Smooth muscle cell of the umbilical artery (primary cell): ENCODE measurements at places on chromosomes 12 and 14. TPM values are rescaled to one million over a fixed set of nuclear protein-coding genes. Genes with fewer than 3 reads are reported as not detected.

Gene TSPAN11
- under 0.01 and 0.69 TPM in 2 replicates for total RNA-seq

Gene GLT1D1
- total RNA-seq = not detected in 2 replicates

Gene BDKRB2
- total RNA-seq = 17.1 and 33.3 TPM in 2 replicates

Gene KRT78
- total RNA-seq = not detected in 2 replicates

Gene DNAH10
- 0.28 and 0.59 TPM in 2 replicates for total RNA-seq

Gene EXOC3L4
- 0.59 TPM in 1 of 2 replicates, not detected in the other for total RNA-seq

Gene CLIP1
- total RNA-seq = 63.5 and 65.4 TPM in 2 replicates

Gene OTX2
- total RNA-seq = not detected in 2 replicates

Gene B4GALNT1
- total RNA-seq = 3.3 and 7.1 TPM in 2 replicates

Gene PMEL
- 1.1 TPM in 1 of 2 replicates, not detected in the other for total RNA-seq

Gene NXPH4
- total RNA-seq = 12.5 and 13.9 TPM in 2 replicates

Gene TAS2R31
- total RNA-seq = 6.8 and 10.9 TPM in 2 replicates

Gene SMIM41
- total RNA-seq = 0.23 TPM in 1 of 2 replicates, not detected in the other

Gene MANSC4
- total RNA-seq = 0.89 TPM in 1 of 2 replicates, not detected in the other

Gene TSPAN9
- total RNA-seq = 49.6 and 121 TPM in 2 replicates

Gene CELA1
- not detected in 2 replicates for total RNA-seq

Gene PLEKHG7
- total RNA-seq = not detected in 2 replicates

Gene TAS2R10
- 0.59 and 2.4 TPM in 2 replicates for total RNA-seq

Gene CCDC38
- total RNA-seq = not detected in 2 replicates

Gene GALNT8
- total RNA-seq = 2.2 TPM in 1 of 2 replicates, not detected in the other

Gene P2RX2
- not detected in 2 replicates for total RNA-seq

Gene DNAJC22
- total RNA-seq = 0.83 and 1.2 TPM in 2 replicates

Gene ADAMTS20
- under 0.01 and 0.14 TPM in 2 replicates for total RNA-seq

Gene DHRS2
- 1.3 and 3.9 TPM in 2 replicates for total RNA-seq

Gene UNC79
- under 0.01 and 0.18 TPM in 2 replicates for total RNA-seq

Gene LRP10
- 117 and 200 TPM in 2 replicates for total RNA-seq

Gene SOCS2
- 0.59 and 0.97 TPM in 2 replicates for total RNA-seq

Gene CLEC9A
- 0.30 TPM in 1 of 2 replicates, not detected in the other for total RNA-seq
